ENCODE measurements at places on chromosomes 7 and 10.

GRCh38 chr7:72281308-72281707 is 130.8 kb downstream of the CALN1 start:
- no peak for DNase-seq

- no peak for DNase-seq
These were observed 128.6 kb downstream of the SKIDA1 start for GRCh38 chr10:21396889-21397288.

DNA sequence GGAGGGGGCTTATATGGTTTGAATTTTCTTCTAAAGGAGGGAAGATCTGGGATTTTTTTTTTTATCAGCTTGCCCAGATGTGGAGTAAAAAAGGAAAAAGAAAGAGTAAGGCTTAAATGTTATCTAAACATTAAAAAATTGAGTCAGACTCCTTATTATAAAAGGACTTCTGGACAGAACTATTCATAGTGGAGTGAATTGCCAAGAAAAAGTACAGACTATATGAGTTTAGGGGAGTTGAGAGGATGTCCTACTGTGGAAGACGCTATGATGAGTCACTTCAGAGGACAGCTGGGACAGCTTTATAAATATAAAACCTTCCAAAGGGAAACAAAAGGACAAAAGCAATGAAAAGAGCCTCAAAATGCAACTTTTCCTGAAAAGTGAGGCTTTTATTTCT is 73.0 kb downstream of the TFPI2 start:
- DNase-seq = no peak

GRCh38 chr10:50420196-50420595 is 168.9 kb upstream of the ASAH2 start:
- no peak for DNase-seq

DNA sequence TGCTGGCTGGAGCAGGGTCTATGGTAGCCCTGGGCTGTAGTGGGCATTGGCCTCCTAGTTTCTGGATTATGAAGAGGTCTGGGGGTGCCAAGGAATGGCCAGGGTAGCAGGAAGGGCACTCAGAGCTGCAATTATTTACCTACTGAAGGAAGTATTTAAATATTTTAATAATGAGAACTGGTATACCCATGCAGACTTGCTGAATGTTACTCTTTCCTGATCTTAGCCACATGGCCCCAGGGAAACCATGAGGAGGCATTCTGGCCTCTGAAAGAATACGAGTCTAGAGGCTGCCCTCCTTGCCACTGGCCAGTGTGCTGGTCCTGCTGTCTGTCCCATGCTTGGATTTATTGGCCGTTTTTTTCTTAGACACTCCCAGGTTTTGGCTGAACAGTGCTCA is 599.7 kb downstream of the LRMDA start:
- DNase-seq = no peak

DNA sequence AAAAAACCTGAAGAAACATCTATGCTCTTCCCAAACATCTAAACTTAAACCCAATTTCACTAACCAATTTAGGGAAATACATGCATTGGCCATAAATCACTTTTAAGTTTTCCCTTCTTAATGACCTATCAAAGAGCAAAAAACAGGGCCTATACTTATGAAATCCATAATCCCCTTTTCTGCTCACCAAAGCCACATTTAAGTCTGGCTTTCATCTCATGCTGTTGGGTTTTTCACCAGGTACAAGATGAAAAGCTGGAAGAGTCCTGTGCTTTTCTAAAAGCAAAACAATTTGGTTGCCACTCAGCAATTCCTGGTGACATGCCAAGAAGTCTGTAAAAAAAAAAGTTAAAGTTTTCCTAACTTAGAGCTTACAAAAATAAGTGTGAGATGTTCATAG is 92.6 kb downstream of the HPSE2 start:
- DNase-seq = no peak

GRCh38 chr7:120997882-120998474 is 9.5 kb downstream of the CPED1 start:
- no peak for DNase-seq

DNA sequence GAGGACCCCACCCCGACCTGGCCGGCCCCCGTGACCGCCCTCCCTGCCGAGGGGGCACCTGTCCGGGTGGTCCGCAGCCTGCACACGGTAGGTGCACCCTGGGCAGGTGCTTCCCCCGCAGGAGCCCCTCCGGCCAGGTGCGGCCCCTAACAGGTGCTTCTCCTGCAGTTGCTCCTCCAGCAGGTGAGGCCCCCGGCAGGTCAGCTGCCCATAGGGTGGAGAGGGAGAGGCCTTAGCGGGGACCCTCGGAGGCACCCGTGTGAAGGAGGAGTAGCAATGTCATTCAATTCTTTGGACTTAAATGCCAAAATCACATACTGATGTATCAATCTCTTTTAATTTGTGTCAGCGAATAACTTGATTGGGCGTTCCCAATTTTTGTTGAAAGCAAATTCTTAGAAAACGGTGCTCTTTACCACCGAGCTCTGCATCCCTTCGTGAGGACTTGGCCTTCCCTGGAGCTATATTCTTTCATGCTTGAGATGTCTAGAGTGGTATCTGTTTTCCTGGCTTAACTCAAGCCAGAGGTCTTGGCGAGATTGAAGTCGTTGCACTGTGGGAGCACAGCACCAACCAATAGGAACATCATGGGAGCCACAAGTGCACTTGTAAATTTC is 738 bp upstream of the NCAPG2 start:
- no peak for DNase-seq
